ENCODE measurements at places on chromosomes 11 and 22. TPM values are rescaled to one million over a fixed set of nuclear protein-coding genes. Genes with fewer than 3 reads are reported as not detected.
A peak's percentile ranks its signal among the peaks of the same experiment; 100 is the strongest.

DNA sequence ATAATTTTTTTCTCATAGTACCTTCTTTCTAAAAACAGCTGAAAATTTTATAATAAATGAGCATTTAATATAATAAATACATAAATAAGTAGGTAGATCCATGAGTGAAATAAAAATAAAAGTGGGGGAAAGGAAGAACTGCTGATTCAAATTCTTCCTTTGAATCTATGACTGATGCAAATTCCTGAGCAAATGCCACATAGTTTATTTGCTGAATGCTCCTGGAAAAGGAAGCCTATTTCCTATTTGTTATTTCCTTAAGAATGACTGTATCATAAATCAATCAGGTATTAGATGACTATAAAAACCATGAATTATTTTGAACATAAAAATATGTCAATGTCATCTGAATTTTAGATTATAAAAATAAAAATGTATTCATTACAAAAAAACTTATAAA, 16.6 kb downstream of the BTBD10 start:
- DNase-seq, result peak; percentile 11
- no peaks in the 10 kb centered on the region for H3K4me1 ChIP-seq
- H3K4me3 ChIP-seq, result no peak overlapping the region

DNA sequence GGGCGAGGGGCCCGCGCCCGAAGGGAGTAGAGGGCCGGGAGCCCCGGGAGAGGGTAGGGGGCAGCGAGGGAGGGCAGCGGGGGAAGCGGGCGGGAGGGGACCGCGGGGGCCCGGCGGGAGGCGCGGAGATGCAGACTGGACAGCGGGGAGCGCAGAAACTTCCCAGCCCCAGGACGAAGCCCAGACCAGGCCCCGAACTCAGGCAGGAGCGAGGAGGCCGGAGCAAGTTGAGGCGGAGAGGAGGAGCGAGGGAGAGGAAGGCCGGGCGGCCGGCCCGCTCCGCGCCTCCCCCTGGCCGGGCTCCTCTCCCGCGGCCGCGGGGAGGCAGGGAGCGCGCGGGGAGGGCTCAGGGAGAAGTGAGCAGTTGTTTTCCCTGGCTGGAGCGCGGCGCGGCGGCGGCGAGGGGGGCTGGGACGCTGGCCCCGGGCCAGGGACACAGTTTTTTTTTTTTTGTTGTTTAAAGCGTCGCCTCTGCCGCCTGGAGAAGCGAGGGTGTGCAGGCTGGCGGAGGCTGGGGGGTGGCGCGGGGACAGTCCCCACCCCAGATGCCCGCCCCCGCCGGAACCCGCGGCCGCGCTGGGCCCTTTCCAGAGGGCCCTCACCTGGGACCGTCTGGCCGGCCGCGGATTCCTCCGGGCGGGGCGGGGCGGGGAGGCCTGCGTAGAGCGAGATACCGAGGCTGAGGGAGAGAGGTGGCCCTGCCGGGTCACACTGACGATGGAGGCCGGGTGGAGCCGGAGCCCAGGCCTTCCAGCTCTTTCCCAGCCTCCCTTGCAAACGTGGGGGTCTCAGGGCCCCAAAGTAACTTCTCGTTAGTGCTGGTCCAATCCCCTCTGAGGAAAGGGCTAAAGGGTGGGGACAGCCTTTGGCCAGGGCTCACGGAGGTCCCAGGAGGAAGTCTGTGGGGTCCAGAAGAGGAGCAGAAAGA, at the start of gene LTBP3:
TSS of gene LTBP3 (minus strand) at position 358 of the 928 bp plus-strand sequence. CDS start 400 bp downstream, outside the sequence.
- H3K4me3 ChIP-seq, result peak within 1 kb of the TSS; percentile 69
- DNase-seq, result peak; percentile 97
- peaks cover 72% of the 10 kb centered on the region for H3K4me1 ChIP-seq
- H3K36me3 ChIP-seq, result peaks cover 5% of the 10 kb centered on the region
- no peaks in the 10 kb centered on the region for H3K27me3 ChIP-seq

DNA sequence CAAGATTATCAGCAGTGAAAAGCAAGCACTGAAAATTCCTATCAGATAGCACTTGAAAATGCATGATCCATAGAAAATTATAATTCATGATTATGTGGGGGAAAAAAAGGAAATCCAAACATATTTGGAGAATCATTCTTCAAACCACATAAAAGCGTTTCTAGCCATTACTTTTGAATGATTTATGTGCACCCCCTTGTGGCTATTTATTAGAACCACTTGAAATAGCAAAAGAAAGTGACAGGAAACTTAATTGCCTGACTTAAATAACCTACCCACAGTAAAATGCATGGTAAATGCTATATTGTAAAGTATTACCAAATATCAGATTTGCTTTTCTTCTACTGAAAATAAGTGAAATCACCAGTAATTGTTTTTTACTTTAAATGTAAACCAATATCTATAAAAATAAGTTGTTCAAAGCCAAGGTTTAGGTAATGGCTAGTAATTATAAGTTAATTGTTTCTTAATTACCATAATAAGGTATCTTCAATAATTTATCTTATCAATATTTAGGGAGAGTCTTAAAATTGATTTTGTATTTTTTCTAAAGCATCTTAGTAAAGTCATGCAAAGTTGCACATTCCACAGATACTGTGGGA, 168.5 kb downstream of the ARHGAP42 start:
- no peaks in the 10 kb centered on the region for H3K27me3 ChIP-seq
- no peak overlapping the region for H3K4me3 ChIP-seq
- peaks cover 2% of the 10 kb centered on the region for H3K36me3 ChIP-seq
- no peak overlapping the region for H3K27ac ChIP-seq

GRCh38 chr11:73404506-73405145, 28.4 kb downstream of the RELT start:
- H3K27ac ChIP-seq, result no peak overlapping the region
- peak; percentile 27 for DNase-seq
- H3K4me1 ChIP-seq, result peaks cover 9% of the 10 kb centered on the region
- H3K36me3 ChIP-seq, result peaks cover 36% of the 10 kb centered on the region

MPEG1 gene
- 11.9 TPM for polyA plus RNA-seq

DAGLA gene
- polyA plus RNA-seq, result 4.7 TPM

SCN4B gene
- polyA plus RNA-seq, result 4.0 TPM
